ENCODE measurements at places on chromosomes 7 and 10.
A peak's percentile ranks its signal among the peaks of the same experiment; 100 is the strongest.

GRCh38 chr10:24201503-24202180, 7.3 kb upstream of the KIAA1217 start:
- DNase-seq = no peak

DNA sequence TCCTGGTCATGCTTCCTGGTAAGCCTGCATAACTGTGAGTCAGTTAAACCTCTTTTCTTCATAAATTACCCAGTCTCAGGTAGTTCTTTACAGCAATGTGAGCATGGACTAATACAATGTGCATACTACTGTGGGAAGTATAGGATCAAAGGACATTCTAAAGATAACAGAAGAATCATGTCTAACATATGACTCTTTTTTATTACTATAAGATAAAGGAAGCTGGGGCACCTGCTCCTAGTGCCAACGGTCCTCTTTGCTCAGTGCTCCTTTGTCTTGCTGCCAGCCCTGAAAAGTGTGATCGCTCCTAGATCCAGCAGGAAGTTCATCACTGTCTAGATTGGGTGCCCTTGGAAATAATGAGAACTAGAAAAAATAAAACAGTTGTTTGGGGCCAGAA, 143.3 kb upstream of the NOBOX start:
- no peak for DNase-seq

DNA sequence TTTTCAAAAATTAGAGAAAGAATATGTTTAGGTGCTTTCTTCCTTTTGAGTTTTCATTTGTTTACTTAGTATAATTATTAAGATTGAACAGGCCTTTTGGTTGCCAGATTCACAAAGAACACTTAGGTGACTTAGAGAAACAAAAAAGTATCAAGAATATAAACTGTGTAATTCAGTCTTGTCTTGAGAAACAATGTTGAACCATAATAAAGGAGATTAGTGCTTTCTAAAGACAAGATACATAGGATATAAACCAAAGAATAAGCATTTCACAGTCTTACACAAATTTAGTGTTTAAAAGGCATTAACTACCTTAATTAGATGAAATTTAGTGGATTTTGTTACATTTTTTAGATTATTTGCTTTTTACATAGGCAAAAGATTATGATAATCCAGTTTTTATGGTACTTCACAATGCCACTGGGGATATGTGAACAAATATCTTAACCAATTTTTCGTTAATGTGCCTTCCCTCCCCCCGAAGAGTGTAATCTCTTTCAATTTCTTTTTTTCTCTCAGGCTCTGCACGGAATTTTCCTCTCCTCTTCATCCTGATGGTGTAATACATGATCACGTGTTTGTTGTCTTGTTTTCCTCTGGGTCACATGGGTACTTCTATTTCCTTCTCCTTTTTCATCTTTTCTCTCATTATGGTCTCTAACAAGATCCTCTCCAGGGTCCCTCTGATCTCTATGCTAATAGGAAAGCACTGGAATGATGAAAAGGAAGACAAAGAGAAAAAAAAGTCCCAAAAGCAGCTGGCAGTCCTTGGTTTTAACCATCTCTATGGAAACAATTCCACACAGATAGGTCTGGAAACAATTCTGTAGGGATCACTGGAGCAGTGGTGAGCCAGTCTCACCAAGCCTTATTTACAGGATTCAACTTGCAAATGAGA, 3.7 kb upstream of the HNRNPH3 start:
- DNase-seq = no peak

DNA sequence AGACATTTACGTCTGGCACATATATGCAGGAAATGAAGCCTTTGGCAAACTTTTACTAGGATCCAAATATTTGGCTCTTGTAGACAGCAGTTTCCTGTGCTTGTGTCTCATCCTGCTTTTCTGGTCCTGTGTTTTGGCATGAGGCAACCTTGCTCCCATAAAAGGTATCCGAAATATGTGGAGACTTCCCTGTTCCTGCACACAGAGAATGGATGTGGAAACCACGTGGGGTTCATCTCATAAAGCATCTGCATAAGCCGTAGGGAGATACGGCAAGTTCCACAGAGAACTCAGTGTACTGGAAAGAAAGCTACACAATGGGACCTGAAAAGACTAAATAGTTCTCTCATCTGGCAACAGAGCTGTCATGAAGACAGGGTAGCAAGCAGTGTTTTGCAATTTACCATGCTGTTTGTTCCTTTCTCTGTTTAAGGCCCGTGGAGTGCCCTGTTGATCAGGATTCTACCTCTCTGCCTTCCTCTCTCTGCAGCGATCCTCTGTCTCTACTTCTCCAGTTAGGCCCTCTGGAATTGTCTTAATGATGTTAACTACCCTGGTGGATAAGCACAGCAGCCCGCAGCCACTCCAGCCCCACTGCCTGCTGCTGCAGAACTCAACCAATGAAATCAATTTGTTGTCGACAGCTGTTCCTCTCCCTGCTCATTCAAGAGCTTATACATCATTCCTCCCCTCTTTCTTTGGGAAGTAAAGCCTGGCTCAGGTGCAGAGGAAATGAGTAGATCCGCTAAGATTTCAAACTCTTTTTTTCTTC, 293.6 kb downstream of the CSTF2T start:
- DNase-seq = no peak

- DNase-seq = no peak
These were observed 141.4 kb downstream of the PLPP4 start for GRCh38 chr10:120598386-120598785.

DNA sequence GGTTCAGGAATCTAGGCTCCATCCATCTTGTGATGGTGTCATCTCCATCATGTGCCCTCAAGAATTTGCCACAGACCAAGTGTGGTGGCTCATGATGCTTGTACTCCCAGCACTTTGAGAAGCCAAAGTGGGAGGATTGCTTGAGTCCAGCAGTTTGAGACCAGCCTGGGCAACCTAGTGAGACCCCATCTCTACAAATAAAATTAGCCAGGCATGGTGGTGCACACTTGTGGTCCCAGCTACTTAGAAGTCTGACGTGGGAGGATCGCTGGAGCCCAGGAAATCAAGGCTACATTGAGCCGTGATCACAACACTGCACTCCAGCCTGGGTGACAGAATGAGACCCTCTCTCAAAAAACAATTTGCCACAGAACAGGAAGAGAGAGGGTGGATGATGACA, 53.0 kb upstream of the SEPHS1 start:
- DNase-seq = no peak

DNA sequence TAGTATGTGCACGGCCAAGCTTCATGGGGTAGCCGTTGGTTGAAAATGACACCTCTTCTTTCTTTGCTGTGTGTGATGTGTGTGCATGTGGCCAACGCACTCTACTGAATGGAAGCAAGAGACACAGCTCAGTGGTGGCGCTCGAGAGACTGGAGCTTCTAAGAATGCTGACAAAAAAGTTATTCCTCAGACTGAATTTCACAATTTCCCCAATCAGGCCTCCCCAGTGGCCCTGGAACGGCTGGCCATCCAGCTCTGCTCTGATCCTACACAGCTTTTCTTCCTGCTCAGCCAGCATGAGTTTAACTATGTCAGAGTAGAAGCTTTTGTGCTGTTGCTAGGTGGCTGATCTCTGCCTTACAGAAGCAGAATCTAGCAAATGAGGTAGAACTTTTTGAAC, 186.7 kb upstream of the PLXDC2 start:
- DNase-seq = no peak

DNA sequence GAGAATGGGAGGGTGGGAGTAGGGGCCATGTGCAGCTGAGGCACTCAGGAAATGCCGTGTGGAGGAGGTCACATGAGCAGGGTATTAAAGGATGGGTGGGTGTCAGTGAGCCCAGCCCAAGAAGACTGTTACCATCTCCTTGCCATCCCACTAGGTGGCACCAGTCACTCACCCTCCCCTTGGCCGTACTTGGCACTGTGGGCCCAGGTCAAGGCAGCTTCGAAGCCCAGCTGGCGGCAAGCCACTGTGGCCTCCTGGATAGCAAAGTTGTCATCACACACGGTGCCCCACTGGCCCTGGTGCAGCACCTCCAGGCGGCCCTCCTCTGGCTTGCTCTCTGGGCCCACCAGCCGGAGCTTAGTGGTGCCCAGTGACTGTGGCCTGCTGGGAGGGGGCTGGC, 5.4 kb downstream of the LOXL4 start:
- DNase-seq = peak; percentile 56

DNA sequence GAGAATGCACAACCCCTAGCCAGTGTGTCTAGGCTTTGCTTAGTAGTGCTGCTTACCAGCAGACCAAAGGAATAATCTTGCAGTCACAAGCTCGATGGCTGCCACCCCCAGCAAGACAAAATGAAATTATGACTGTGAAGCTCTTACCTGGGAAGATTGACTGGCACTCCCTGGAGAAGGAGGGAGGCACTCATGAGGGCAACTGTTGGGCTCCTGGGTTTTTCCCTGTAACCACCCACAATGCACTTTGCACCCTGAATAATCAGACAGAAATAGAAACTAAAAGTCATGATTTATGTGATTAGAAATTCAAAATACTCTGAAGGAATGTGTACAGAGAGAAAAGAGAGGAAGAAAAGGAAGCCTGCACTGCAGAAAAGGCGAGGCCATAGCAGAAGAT, 144.3 kb upstream of the DGKB start:
- DNase-seq = no peak

- DNase-seq = no peak
These were observed 394.3 kb upstream of the PODXL start for GRCh38 chr7:131950758-131951157.

- no peak for DNase-seq
These were observed 77.5 kb upstream of the PDE1C start for GRCh38 chr7:32147546-32148268.

GRCh38 chr10:93501650-93502049, 5.2 kb downstream of the CEP55 start:
- DNase-seq = no peak

- no peak for DNase-seq
These were observed 11.5 kb downstream of the PTF1A start for GRCh38 chr10:23203369-23204325.

GRCh38 chr10:7587168-7587864, 79.5 kb downstream of the ITIH5 start:
- DNase-seq = peak; percentile 71

GRCh38 chr10:55200020-55200419, 399.0 kb upstream of the PCDH15 start:
- DNase-seq = no peak

DNA sequence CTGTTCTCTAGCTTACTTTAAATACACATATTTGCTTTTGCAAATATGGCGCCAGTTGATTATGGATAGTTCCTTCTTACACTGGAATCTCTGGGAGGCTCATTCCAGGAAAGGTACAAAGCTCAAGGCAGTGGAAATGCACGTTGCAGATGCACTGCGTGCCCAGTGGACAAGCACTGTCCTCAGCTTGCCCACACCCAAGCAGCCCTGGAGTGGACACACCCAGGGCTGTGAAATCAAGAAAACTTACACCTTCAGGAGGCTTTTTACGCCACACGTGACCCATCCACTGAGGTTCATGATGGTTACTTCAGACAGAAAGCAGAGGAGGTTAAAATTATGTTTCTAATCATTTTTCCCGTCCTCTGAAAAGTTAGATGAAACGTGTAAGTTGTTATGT, 248.5 kb downstream of the VTI1A start:
- no peak for DNase-seq

DNA sequence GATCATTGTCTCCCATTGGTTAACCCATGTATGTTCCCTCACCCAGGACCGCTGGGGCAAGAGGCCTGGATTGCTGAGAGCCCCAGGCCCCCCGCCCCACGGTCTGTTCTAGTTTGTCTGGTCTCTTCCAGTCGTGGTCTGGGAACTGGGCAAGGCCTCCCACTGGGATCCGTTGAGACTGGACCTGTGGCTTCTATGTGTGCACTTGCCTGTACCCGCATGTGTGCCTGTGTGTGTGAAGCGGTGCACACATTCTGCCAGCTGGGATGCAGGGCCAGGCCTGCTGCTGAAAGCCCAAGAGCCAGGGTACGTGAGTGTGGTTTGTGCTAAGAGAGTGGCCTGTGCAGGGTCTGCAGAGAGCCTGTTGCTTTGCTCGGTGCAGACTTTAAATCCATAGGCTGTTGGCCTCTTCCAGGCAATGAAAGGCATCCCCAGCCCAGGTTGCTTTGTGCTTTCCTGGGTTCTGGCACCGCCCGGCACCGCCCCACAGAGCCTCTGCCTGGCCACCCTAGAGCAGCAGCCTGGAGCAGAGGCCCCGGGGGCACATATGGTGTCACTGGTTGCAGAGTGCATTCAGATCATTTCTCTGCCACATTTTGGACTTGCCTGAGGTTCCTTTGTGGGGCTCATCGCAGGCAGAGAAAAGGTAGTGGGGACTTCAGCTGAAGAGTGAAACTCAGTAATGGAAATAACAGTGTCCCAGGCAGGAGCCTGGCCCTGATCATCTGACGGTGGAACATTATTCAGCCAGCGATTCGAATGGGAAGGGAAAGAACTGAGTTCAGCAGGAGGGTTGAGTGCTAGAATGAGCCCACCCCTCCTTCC, 215.5 kb downstream of the GLRX3 start:
- no peak for DNase-seq

- no peak for DNase-seq
These were observed 348.7 kb upstream of the POT1 start for GRCh38 chr7:125278318-125278717.

- DNase-seq = peak; percentile 65
These were observed 171.8 kb upstream of the AHR start for GRCh38 chr7:17126413-17127268.

GRCh38 chr7:92333866-92334265, 88.1 kb downstream of the ANKIB1 start:
- no peak for DNase-seq

DNA sequence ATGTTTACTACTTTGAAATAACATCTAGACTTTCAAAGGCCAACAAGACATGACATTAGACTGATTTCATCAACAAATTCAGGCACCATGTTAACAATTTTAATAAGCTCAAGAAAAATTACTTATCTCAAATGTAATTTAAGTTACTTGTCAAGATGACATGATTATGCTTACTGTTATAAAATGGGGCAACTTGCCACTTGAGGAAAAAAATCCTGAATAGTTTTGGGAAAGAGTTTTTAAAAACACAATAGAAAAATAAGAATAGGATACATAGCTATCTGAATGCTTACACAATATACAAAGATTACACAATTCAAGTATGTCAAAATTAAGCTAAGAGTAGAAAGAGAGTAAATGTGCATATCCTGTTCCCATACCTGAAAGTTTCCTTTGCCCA, 85.4 kb downstream of the RNF32 start:
- DNase-seq = no peak

GRCh38 chr7:128946936-128947830, 9.5 kb downstream of the IRF5 start:
- DNase-seq = peak; percentile 43

DNA sequence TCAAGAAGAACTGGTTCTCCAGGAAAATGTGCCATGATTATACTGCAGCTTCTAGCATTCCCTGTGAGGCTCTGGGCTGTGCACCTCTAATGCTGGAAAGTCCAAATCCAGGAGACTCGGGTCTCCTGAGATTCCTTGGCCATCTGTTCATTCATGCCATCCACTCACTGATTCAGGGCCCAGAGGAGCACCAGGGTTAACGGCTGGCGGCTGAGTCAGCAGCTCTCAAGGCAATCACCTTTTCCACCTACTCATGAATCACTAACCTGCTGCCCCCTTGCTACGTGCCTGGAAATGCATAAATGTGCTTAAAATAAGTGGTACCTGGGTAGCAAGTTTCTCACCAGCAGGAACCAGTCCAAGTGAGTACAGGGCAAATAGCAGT, 132.7 kb downstream of the KCNMA1 start:
- no peak for DNase-seq
